ENCODE measurements at places on chromosomes 5 and 9.
A peak's percentile ranks its signal among the peaks of the same experiment; 100 is the strongest.

- no peak for DNase-seq
Measured at GRCh38 chr5:78588507-78588906, 60.1 kb downstream of the LHFPL2 start.

DNA sequence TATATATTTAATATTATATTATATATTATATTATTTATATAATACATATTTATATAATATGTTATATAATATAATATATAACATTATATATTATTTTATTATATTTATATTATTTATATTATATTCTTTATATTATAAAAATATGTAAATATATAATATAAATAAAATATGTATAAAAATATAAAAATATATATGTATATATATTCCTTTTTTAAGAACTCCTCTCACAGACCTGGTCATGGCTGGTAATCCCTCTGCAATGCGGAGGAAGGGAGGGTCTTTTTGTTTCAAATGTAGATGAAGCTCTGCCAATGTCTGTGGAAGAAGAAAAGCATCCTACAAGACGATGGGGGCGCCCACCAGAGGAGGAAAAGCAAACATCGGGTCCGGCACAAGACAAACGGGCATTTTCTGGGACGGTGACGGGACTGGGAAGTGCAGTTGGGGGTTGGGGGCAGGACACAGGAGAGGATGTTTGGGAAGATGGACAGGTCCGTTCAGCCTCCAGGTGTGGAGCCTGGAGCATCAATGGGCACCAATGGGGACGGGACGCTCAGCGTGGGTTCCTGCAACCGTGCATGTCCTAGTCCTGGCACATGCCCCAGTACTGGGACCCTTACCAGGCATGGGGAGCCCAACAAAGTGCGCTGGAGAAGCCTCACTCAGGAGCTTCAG, 194.0 kb downstream of the IRX1 start:
- DNase-seq, result no peak

DNA sequence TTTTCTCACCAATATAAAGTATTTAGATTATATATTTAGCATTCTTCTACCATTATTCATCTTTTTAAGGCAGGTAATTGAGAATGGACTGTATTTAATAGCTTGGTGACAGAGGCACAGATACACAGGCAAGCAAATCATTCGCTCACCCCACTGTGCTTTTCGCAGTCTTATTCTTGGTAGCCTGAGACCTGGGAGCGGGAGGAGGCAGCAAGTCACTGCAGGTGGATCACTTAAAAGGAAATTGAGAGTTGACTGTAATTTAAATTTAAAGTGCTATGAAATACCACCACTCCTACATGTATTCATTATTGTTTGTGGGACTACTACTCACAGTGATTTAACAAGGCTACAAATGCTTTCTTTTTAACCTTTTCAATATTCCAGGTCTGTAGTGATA, 9.7 kb downstream of the RICTOR start:
- DNase-seq, result no peak

DNA sequence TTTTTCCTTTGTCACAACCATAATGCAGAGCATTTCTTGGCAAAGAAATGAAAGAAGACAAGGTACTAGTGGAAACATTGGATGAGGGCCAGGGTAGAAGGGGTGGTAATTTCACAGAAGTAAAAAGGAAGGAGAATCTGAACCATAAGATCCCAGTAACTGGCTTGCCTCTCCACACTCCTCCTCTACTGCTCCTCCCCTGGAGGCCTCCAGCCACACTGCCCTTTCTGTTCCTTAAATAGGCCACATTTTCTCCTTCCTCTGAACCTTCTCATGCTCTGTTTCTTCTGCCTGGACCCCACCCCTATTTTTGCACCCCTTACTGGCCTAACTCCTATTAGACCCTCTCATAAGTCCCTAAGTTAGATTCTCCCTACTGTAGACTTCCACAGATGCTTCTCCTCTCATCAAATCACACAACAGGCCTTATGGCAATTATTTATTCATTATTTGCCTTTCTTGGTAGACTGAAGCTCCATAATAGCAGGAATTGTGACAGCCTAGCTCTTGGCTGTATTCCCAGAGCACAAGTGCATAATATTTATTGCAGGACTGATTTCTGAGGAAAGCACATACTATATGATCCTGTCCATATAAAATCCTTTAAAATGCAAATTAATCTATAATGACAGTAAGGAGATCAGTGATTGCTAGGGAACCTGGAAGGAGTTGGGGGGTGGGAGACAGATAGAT, 31.3 kb upstream of the GRIA1 start:
- DNase-seq, result no peak

DNA sequence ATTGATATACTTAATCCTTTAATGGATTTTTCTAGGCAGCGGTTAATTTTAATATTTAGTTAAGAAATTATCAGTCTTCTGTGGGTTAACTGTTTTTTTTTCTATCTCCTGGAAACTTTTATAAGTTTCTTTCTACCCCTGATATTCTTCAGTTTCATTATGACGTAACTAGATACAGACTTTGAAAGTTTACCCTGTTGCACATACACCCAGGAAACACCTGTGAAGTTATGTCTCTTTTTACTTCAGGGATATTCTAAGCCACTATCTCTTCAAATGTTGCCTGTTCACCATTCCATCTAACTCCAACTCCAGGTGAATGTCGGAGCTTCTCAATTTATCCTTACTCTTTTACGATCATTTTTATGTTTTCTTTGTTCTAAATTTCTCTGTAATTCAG, 329.0 kb downstream of the ICE1 start:
- DNase-seq, result no peak

- DNase-seq, result no peak
Measured at GRCh38 chr5:57592236-57592635, 109.6 kb upstream of the ACTBL2 start.

DNA sequence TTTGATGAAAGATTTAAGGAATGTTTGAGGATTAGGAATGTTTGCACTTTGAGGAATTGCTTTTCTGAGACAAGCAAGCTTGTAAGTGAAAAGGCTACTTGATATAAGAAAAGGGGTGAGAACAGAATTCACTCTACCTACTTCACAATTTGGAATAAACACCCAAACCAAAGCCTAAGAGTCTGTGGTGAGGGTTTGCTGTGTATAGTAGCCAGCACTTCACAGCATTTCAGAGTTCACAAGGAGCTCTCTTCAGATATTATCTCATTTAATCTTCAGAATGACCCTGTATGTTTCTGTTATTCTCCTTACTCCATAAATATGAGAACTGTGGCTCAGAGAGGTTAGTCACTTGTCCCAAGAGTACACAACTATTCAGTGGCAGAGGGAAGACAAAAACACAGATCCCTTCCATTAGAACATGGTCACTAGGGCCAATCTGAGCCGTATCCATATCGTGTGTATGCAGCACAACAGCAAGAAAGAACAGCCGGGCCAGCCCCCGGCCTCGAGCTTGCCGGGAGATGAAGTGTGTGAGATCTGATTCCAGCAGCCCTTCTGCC, 92.4 kb downstream of the FRMD3 start:
- DNase-seq, result no peak

DNA sequence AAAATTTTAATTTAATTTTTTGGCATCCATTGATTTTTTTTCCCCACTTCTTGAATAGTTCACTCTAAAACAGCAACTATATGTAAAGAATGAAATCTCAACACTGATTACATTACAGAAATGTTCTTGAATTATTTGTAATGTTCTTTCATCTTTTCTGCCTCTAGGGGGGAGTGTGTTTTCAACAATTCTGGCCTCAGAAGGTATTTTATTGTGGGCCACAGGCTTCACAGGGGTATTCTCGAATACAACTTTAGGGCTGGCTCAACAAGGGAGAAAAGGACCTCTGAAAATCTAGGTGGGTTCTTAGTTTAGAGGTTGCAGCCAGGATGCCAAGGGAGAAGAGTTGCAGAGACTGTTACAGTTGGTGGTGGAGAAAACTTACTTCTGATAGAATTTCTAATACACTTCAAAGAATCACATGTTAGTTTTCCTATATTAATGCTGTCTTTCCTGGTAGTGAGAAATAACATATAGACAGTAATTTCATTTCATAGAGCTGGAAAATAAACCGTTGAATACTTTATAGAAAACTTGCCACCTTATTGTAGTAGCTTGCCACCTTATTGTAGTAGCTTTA, 3.6 kb upstream of the NPR3 start:
- peak; percentile 30 for DNase-seq
